RWPE1 (cell line): ENCODE measurements at places on chromosomes 1 and 21.

DNA sequence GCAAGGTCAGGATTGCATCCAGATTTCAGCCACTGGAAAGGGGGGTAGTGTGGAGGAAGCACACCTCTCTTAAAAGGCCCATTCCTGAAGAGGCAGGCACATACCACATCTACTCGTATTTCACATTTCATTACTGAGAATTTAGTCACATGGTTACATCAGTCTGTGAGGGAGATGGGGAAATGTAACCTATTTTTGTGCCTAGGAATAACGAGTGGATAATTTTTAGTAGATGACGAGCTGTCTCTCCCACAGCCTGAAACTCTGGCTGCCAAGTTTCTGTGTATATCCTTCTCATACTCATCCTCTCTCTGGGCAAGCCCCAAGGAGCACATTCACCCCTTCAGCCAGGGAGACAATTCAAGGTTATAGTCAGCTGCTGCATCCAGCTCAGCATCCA, 10.3 kb upstream of the C21orf91 start:
- no peak for DNase-seq

- DNase-seq, result no peak
Measured at GRCh38 chr1:2134266-2134620, 60.3 kb downstream of the FAAP20 start.

GRCh38 chr1:86218859-86219258, 62.3 kb upstream of the COL24A1 start:
- no peak for DNase-seq

- DNase-seq, result no peak
Measured at GRCh38 chr1:85665932-85666331, 42.3 kb downstream of the ZNHIT6 start.

GRCh38 chr1:173012126-173012525, 38.6 kb downstream of the TNFSF18 start:
- no peak for DNase-seq

- DNase-seq, result no peak
Measured at GRCh38 chr1:172960019-172960418, 90.7 kb downstream of the TNFSF18 start.
